ENCODE measurements at places on chromosomes 11 and 22.
A peak's percentile ranks its signal among the peaks of the same experiment; 100 is the strongest.

DNA sequence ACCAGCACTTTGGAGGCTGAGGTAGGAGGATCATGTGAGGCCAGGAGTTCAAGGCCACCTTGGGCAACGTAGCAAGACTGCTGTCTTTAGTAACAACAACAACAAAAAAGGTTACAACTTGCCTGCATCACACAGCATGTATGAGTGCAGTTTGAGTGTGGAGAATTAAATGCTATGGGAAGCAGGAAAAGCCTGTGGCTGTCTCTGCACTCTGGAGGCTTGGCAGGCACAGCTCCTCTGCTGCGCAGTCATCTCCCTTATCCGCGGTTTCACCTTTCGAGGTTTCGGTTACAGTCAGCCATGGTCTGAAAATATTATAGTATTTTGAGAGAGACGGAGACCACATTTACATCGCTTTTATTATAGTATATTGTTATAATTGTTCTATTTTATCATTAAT, 2.9 kb downstream of the MICAL2 start:
- no peak for DNase-seq

DNA sequence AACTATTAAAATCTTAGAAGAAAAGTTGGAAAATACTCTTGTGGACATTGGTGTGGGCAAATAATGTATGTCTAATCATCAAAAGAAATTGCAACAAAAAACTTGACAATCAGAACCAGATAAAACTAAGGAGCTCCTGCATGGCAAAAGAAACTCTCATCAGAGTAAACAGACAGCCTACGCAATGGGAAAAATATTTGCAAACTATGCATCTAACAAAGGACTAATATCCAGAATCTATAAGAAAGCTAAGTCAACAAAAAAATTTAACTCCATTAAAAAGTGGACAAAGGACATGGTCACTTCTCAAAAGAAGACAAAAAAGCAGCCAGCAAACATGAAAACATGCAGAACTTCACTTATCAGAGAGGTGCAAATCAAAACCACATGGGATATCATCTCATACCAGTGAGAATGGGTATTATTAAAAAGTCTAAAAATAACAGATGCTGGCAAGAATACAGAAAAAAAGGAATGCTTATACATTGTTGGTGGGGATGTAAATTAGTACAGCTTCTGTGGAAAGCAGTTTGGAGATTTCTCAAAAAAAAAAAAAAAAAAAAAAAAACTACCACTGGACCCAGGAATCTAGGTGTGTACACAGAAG, 99.7 kb upstream of the TOP3B start:
- DNase-seq, result no peak

- no peak for DNase-seq
Measured at GRCh38 chr11:128244871-128245270, 342.5 kb downstream of the ETS1 start.

- peak; percentile 80 for DNase-seq
Measured at GRCh38 chr11:114762408-114762807, 84.1 kb downstream of the NXPE2 start.

- DNase-seq, result peak; percentile 73
Measured at GRCh38 chr22:44085743-44086270, 61.7 kb downstream of the PARVB start.

DNA sequence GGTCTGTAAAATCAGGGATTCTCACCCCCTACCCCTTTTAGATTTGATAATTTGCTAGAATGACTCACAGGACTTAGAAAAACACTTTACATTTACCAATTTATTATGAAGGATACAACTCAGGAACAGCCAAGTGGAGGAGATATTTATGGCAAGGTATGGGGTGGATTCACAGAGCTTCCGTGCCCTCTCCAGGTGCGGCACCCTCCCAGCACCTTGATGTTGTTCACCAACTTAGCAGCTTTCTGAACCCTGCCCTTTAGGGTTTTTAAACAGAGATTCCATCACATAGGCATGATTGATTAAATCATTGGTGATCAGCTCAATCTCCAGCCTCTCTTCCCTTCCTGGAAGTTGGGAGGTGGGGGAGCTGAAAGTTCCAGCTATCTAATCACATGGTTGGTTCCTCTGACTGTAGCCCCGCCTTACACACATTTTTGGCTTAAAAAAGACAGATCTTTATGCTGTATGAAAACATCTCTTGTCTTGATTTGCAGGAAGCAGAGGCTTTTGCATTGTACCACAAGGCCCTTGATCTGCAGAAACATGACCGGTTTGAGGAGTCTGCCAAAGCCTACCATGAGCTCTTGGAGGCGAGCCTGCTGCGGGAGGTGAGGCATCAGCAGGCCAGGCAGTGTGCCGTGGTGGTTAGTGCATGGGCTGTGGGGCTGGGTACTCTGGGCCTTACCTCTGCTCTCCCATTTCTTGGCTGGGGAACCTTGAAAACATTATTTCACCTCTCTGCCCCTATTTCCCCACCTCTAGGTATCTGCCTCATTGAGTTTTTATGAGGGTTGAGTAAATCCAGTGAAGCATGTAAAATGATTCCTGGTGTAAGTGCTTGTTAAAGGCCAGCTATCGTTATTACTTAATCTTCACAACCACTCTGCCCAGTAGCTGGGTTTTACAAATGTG, 27.0 kb downstream of the CABIN1 start:
- DNase-seq, result no peak

- no peak for DNase-seq
Measured at GRCh38 chr11:114165326-114166230, 106.1 kb downstream of the ZBTB16 start.

DNA sequence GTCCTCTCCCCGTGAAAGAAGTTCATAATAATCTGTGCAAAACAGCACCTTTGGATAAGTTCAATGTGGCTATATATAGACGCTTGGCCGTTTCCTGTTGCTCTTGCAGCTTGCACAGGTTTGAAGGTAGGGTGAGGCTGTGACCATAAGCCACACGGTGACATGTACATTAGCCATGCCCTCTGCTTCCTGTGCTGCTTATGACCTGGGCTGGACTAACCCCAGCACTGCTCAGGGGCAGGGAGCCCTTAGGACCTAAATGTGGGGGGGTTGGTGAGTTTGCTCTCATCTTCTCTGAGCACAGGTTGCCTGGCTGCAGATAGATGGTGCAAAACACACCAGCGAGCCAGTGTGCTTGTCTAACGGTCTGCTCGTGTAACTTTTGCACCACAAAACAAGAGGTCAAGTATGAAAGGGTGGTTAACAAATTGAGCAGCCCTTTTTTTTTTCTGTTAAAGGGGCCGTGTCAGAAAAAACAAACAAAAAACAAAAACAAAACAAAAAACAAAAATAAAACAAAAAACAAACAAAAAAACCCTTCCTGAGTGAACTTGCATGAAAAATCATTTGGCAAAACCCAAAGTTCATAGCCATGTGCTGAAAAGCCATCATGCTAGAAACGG, 37.3 kb downstream of the FLI1 start:
- DNase-seq, result no peak

- DNase-seq, result no peak
Measured at GRCh38 chr11:79045018-79045799, 395.6 kb downstream of the TENM4 start.

DNA sequence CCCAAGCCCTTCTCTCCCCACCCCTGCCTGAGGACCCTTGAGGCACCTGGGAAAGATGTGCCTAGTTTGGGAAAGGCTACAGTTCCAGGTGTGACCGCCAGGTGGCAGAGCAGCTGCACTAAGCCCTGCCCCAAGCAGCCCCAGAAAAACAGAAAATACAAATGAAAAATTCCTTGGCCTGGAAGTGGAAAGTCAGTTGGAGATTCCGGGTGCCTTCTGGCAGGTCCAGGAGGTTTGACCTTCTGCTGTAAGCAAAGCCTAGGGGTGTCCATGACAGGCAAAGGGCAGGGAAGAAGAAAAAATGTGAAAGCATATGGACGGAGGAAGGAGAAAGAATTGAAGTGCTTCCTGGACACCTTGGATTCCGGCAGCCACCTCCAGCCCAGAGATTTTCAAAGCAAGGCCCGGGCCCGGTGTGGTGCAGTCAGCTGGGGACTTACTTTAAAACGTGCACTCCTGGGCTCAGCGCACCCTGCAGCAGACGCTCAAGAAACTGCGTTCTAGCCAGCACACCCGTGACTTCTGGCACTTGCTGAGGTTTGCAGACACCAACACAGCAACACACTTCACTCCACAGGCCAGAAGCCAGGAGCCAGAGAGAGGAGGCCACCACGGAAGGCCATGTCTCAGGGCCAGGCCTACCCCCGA, 37.3 kb upstream of the SLC22A12 start:
- DNase-seq, result peak; percentile 88

DNA sequence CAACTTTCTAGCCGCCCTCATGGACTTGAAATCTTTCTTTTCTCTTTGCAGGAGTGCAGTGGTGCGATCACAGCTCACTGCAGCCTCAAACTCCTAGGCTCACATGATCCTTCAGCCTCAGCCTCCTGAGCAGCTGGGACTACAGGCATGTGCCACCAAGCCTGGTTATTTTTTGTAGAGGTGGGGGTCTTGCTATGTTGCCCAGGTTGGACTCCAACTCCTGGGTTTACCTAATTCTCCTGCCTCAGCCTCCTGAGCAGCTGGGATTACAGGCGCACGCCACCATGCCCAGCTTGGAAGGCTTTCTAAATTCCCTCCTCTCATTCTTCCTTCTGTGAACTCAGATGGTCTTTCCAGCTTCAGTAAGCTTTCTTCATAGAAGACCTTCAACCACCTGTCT, 4.7 kb upstream of the APOA1 start:
- DNase-seq, result no peak

- DNase-seq, result no peak
Measured at GRCh38 chr11:130865091-130865773, 51.0 kb downstream of the SNX19 start.

DNA sequence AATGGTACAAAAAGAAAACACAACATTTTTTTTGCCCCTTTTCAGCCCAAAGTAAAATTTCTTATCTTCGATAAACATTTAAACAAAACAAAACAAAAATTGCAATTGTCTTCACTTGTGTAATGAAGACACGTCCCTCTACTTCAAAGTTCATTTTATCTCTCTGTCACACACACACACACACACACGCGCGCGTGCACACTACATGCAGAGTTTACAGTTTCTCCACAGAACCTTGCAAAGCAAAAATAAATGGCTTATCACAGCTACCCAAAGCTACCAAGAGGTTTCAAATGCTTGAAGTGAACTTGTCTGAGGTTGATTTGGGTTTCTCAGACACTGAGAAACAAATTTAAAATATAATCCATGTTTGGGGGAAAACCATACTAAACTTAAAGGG, 72.3 kb downstream of the ETS1 start:
- no peak for DNase-seq

DNA sequence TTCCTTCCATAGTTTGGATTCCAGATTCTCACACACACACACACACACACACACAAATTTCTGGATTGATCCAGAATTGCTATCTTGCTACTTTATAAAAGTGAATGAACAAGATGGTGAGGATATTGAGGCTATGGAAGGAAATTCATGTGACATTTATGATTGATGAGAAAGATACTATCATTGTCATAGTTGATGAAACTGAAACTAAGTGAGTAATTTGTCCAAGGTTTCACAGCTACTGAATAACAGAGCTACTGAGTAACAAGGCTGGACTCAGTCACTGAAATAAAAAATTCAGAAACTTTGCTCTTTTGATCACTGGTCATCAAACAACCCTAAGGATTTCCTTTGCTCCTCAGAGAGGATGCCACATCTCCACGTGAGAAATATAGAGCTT, 16.2 kb downstream of the OR5D16 start:
- no peak for DNase-seq

- peak; percentile 43 for DNase-seq
Measured at GRCh38 chr11:110715541-110715940, 3.3 kb upstream of the ARHGAP20 start.

DNA sequence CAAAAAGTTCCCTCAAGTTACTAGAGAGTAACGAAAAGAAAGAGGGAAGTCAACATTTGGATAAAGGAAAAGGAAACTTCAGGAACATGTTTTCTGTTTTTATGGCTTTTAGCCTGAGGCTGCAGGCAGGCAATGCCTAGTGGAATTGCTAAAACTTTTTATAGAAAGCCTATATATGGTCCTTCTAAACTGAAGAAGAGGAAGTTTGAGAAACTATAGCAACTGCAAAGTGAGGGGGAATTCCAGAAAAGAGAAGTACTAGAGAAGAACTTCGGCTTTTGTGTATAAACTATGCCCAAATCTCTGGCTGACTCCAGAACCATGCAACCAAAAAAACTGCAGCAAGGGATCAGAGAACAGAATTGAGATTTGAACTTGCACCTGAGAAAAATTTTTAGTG, 74.3 kb upstream of the ARHGAP42 start:
- DNase-seq, result no peak

- no peak for DNase-seq
Measured at GRCh38 chr11:70844387-70844786, 408.0 kb downstream of the SHANK2 start.

- no peak for DNase-seq
Measured at GRCh38 chr11:251550-251949, 14.8 kb downstream of the PSMD13 start.

DNA sequence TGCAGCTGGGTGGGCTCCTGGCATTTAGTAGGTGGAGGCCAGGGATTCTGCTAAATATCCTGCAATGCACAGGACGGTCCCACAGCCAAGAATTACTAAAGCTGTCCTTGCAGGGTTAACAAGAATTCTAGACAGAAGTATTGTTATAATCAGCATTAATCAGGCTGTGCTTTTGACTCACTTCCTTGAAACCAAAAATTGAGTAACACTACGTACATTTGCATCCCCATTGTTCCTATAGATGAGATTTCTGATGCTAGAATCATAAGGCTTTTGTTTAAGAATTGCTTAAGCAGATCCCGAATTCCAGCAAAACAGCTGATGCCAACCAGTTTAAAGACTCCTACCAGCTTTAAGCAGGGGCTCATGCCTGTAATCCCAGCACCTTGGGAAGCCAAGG, 11.4 kb downstream of the SLC6A5 start:
- DNase-seq, result no peak

- no peak for DNase-seq
Measured at GRCh38 chr22:32555581-32555980, 81.0 kb downstream of the FBXO7 start.

- no peak for DNase-seq
Measured at GRCh38 chr11:16969010-16969999, 44.9 kb downstream of the PLEKHA7 start.

- peak; percentile 74 for DNase-seq
Measured at GRCh38 chr11:95680169-95680929, 109.2 kb downstream of the FAM76B start.

DNA sequence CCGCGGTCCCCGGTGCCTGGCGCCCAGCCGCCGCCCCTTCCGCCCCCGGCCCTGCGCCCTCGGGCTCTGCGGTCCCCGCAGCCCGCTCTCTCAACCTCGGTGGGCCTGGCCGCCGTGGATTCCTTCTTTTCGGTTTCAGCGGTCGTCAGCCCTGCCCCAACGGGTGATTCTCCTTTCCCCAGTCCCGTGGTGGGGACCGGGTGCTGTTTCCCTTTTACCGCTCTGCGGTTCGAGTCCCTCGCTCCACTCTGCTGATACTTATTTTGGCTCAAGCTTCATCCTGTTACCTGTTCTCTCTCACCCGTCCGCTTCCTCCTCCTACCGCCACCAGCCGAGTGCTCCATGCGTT, 494 bp downstream of the ZDHHC5 start:
- DNase-seq, result no peak

Measured in GM03348 (cell line).